ENCODE measurements at places on chromosomes 5 and 9.

DNA sequence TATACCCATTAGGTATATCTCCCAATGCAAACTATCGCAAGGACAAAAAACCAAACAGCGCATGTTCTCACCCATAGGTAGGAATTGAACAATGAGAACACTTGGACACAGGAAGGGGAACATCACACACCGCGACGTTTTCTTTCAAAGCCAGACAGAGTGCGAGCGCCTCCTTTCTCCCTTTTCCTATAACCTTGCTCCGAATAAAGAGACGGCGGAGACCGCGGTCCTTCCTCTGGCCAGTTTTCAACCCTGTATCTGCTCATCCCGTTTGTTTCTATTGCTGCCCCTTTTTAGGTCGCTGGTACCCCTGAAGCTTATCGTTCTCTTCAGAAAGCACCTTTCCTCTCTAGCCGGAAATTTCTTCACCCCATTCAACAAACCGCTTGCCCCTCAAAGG lies 1.3 kb downstream of the LVRN start:
- no peak for DNase-seq

DNA sequence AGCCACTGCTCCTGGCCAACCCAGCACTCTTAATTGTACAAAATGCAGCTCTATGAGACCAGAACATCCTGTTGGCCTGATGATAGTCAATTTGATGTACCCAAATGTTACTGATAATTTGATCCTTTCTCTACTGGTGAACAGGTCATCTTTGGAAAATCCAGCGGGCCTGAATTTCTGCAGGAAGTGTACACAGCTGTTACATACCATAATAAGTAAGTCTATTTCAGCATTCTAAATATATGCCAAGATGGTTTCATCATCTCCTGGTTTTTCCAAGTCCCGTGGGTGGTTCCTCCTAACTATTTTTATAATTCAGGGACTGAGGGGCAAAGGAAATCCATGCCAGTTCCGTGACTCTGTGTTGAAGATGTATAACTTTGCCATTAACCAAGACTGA lies 155.4 kb downstream of the DOCK8 start:
- no peak for DNase-seq

- DNase-seq, result no peak
Observed at GRCh38 chr9:114746591-114747346, 59.1 kb downstream of the TNFSF15 start.

- no peak for DNase-seq
Observed at GRCh38 chr5:41193456-41194205, 19.7 kb downstream of the C6 start.

GRCh38 chr9:100554935-100555401 lies 22.9 kb upstream of the CAVIN4 start:
- no peak for DNase-seq

DNA sequence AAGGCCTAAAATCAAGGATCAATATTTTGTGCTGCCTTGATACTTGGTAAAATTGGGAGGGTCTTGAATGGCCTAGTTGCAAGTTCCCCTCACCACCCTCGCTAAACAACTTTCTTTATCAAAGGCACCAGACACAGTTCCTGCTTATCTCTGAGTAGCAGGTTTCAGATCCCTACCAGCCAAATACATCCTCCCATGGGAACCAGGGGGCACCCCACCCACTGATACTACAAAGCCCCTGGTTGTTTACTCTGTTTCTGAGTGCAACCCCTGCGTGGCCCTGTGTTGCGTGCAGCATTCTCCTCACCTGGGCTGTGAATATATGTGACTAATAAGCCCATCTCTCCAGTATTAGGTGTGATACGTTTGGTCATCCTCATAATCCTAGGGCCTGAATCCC lies 314.9 kb downstream of the DRD1 start:
- DNase-seq, result no peak

GRCh38 chr5:135018457-135018856 lies 15.6 kb downstream of the PITX1 start:
- no peak for DNase-seq

DNA sequence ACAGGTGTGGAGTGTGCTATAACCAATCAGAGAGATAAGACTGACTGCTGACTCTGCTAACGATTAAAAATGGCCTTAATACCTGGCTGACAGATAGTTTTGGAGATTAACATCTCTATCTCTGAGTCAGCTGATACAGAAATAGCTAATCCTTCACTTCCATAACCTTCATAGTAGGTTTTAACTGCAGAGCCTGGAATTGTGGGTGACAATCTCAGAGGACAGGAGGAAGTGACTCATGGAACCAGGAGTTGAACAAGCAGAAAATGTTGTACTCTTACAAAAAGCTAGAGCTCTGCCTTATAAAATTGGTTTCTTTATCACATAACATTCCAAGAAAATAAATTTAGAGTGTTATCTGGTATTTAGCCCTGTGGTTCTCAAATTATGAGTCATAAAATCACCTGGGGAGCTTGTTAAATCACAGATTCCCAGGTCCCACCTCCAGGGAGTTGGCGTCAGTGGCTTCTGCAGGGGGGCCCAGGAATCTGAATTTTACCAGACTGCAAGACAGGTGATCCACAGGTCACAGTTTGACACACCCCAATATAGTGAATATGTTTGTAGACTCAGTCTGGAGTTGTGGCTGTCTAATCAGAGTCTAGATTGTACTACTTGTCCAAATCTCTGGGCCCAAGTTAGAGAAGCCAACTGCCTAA lies 44.4 kb upstream of the AFAP1L1 start:
- DNase-seq, result no peak

GRCh38 chr5:81533629-81534405 lies 139.9 kb upstream of the ACOT12 start:
- DNase-seq, result no peak

GRCh38 chr9:13607481-13608441 lies 328.3 kb upstream of the MPDZ start:
- DNase-seq, result no peak

DNA sequence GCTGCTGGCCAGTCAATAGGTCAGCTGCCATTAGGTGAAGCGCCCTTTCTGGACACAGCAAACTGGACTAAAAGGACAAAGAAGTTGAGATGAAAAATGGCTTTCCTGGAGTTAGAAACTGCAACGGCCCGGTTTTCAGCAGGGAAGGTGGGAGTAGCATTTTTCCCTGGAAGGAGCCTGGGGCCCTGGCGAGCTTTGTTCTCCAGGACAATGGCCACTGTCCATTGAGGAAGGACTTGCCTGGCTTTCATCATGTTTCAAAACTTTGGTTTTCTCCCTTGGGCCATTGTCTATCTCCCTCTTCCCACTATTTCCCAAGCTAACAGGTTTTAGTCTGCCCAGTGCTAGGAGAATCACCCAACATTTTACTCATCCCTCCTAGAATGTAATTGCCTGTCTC lies 56.2 kb downstream of the MOCS2 start:
- DNase-seq, result no peak

GRCh38 chr5:140927228-140927573 lies 1.1 kb downstream of the PCDHAC1 start:
- DNase-seq, result no peak

GRCh38 chr9:13587571-13587970 lies 308.1 kb upstream of the MPDZ start:
- no peak for DNase-seq

GRCh38 chr5:174335682-174336364 lies 290.3 kb downstream of the NSG2 start:
- no peak for DNase-seq

GRCh38 chr5:98957307-98957706 lies 28.5 kb upstream of the CHD1 start:
- DNase-seq, result no peak

GRCh38 chr9:121427899-121428298 lies 57.8 kb upstream of the STOM start:
- DNase-seq, result no peak

- no peak for DNase-seq
Observed at GRCh38 chr5:12840972-12841371, 936.7 kb upstream of the CTNND2 start.

DNA sequence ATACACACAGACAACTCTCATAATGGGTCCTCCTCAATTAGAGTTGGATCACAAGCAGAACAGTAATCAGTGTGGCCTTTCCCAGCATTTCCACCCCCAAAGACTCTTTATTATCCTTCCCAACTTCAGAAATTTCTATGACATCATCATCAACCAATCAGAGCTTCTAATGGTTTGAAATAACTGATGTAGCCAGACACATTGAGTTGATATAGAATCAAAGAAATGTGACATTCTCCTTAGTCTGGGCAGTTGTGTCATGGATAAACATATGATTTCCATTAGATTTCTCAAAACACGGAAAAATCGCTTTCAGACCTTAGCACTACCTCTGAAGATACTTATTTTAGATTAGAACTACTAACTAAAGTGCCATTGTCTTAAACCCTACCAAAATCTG lies 75.7 kb upstream of the NFIB start:
- DNase-seq, result no peak

- no peak for DNase-seq
Observed at GRCh38 chr5:60960591-60960990, 15.6 kb downstream of the NDUFAF2 start.

DNA sequence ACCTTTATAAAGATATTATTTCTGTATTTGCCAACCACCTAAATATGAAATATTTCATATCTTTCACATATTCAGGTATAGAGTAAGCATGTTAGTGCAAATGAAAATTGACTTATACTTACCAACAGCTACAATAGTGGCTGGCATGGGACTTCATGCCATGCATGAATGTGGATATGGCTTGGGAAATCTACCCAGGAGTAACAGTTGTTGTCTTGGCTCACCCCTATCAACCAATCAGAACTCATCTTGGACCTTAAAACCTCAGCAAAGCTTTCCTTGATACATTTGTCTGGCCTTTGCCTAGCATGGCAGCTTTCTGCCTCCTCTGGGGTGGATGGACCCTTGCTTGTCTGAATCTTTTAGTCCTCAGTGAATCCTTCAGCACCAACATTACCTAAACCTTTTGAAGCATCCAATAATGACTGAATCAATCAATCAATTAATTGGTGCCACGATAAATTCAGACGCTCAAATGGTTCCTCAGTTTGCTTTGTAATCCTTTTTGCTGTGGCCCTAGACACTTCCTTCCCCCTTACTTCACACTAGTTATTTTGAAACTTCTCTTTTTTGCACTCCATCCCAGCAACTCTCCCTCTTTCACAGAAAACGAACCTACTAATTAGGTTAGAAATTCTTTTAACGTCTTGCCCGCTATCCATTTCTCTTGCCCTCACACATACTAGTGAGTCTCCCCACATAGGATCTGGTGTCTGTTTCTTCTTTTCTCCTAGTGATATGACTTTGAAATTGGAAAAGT lies 132.3 kb upstream of the ZNF608 start:
- DNase-seq, result no peak

DNA sequence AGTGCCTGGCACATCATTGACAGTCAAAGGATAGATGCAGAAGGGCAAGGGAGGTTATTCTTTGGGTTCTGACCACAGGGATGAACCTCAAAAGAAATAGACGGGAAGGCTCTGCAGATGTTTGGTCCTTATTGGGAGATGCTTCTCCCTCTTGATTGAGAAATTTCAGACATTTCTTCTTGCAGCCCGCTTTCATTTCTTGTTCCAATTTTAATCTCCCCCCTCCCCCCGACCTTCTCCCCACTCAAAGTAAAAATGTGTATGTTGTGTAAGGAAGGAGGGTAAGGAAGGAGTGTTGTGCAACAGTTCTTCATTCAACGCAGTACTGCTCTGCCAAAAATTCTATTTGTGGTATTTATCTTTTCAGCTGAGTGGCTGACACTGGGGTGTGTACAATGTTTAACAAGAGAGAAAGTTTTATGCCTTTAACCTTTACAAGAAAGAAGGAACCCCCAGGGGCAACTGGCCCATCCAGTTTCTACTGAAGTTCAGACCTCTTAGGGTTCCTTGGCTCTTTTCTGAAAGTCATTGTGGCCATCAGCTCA lies 46.3 kb upstream of the TNFSF15 start:
- no peak for DNase-seq

All from stimulated activated CD4-positive, alpha-beta T cell treated with anti-CD3 and anti-CD28 coated beads, Interleukin-4, amount 100 ng/mL, for 48 hours (primary cell).